A549 (cell line): ENCODE measurements at places on chromosomes 4 and X. TPM values are rescaled to one million over a fixed set of nuclear protein-coding genes. Genes with fewer than 3 reads are reported as not detected.

SYTL4 gene
- polyA plus RNA-seq, result 3.1 to 3.6 TPM (median 3.3 TPM) in 3 replicates

IGSF1 gene
- 0.50 to 0.68 TPM (median 0.54 TPM) in 3 replicates for polyA plus RNA-seq

FGF2 gene
- polyA plus RNA-seq, result 32.4 to 35.1 TPM (median 32.9 TPM) in 3 replicates

HOPX gene
- not detected in 3 replicates for polyA plus RNA-seq

UGT8 gene
- 0.04 to 0.12 TPM in 2 of 3 replicates, not detected in the other for polyA plus RNA-seq

IRS4 gene
- polyA plus RNA-seq, result not detected in 3 replicates

YY2 gene
- polyA plus RNA-seq, result 2.6 to 3.2 TPM (median 3.2 TPM) in 3 replicates

OPRPN gene
- not detected in 3 replicates for polyA plus RNA-seq

MAGEB6 gene
- 0.05 TPM in 1 of 3 replicates, not detected in the others for polyA plus RNA-seq

POU4F2 gene
- polyA plus RNA-seq, result not detected in 3 replicates

TCEAL8 gene
- polyA plus RNA-seq, result 37.1 to 47.9 TPM (median 45.5 TPM) in 3 replicates

PCDH7 gene
- polyA plus RNA-seq, result 0.04 TPM in 2 of 3 replicates, not detected in the other

F8A3 gene
- polyA plus RNA-seq, result 1.4 to 1.9 TPM (median 1.7 TPM) in 3 replicates

ART3 gene
- not detected in 3 replicates for polyA plus RNA-seq

RNF150 gene
- polyA plus RNA-seq, result 0.21 to 0.35 TPM (median 0.25 TPM) in 3 replicates

CDKL5 gene
- polyA plus RNA-seq, result 4.9 to 5.4 TPM (median 5.3 TPM) in 3 replicates

KIAA1210 gene
- polyA plus RNA-seq, result not detected in 3 replicates

CPZ gene
- polyA plus RNA-seq, result 0.09 to 0.33 TPM (median 0.21 TPM) in 3 replicates

MSANTD1 gene
- polyA plus RNA-seq, result 0.12 to 0.21 TPM (median 0.17 TPM) in 3 replicates

PI4K2B gene
- polyA plus RNA-seq, result 6.8 to 8.4 TPM (median 7.8 TPM) in 3 replicates

PPARGC1A gene
- 0.04 to 0.07 TPM (median 0.07 TPM) in 3 replicates for polyA plus RNA-seq

EXOC1L gene
- not detected in 3 replicates for polyA plus RNA-seq
